Esophagus muscularis mucosa (tissue), 4 donors: ENCODE measurements at places on chromosomes 4 and X.
A peak's percentile ranks its signal among the peaks of the same experiment; 100 is the strongest.

DNA sequence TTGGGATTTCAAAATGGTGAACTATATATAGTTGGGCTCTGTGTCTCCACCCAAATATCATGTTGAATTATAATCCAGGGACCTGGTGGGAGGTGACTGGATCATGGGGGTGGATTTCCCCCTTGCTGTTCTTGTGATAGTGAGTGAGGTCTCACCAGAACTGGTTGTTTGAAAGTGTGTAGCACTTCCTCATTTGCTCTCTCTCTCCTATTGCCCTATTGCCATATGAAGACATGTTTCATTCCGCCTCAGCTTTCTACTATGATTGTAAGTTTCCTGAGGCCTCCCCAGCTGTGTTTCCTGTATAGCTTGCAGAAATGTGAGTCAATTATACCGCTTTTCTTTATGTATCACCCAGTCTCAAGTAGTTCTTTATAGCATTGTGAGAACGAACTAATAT, 545.6 kb downstream of the TRAM1L1 start:
- DNase-seq: no peak

- DNase-seq: no peak
These were observed 94.3 kb downstream of the STOX2 start for GRCh38 chr4:183999435-183999834.

DNA sequence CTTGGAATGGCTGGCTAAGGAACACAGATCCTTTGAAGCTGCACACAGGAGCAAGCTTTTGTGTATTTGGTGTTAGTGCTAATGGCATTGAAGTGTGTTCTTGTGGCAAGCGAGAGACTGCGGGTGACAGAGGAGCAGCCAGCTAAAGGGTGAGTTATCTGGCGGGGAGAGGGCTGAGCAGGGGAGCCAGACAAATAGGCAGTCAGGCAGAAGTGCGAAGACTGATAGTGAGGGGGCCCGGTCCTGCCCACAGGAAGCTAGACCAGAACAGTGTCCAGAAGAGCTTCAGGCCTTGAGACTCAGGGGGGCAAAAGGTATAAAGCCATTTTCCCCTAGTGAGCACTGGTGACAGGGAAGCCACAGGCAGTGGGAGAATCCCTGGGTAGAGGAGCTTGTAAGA, 49.6 kb upstream of the MAMLD1 start:
- DNase-seq: no peak

DNA sequence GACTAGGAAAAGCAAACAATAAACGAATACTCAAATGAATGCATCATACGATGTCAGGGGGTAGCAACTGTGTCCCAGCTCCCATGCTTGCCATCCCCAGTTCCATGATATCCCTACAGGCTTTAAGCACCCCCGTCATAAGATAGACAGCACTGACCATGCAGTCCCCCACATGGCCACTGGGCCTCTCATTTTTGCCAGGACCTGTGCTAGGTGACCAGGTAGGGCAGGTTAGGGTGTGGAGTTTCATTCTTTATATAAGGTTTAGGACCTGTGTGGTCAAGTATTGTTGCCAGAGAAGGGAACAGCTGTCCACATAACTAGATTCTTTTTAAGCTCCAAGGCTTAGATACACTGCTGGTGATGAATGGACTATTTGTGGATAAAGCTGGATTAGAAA, 9.7 kb downstream of the PPEF2 start:
- DNase-seq: no peak

DNA sequence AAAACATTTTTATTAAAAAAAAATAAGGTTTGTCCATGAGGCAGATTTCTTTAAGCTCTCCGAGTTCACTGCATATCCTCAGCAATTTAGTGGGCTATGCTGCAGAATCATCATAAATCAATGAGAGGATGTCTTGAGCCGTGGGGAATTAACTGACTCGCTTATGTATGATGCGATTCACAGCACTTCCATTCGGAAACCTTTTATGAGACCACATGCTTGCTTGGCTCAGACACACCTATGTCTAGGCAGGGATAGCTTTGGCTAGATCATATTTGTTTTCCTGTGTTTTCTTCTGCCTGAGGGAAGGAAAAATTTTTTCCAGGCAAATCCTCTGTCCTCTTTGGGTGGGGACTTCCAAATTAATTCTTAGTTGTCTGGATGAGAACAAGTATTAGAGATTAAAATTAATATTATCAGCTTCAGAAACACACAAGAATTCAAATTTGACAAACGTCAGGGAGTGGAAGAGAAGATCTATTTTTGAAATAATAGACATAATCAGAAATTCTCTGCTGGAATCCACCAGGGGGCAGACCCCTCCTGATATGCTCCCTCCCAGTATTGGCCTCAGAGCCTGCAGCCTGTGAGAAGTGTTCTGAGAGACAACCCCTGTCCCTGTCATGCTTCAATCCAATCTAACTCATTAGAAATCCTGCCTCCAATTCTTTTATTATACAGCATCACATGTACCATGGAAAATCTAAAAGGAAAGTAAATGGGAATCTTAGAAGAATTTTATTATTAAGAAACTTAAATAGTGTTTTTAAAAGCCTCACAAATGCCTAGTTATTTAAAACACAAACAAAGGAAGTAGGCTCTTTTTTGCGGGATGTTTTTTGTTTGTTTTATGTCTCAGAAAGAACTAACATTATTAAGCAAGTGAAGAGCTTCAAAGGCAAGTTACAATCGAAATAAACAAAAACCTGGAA, 345.1 kb upstream of the TACR3 start:
- no peak for DNase-seq

GRCh38 chr4:94636004-94636403, 121.8 kb upstream of the BMPR1B start:
- no peak for DNase-seq

DNA sequence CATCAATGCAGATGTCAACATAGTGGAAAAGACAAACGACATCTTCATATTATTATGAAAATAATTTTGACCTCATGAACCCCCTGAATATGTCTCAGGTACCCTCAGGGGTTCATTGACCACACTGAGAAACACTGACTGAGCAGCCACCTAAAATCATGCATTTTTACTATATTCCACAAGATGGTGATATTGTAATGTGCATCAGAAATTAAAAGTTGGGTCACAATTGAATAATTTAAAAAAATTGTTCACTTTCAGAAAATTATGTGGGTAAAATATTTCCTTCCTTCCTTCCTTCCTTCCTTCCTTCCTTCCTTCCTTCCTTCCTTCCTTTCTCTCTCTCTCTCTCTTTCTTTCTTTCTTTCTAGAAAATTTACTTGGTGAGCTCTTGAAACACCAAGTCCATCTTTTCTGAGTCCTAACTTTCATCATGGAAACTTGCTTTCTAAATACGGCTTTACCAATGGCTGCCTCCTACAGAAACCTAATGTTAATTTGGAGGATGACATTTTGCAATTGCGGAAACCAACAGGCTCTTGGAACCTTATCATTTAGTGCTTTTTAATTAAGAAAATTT, 103.6 kb downstream of the RTL3 start:
- DNase-seq: no peak

GRCh38 chrX:39194673-39195072, 393.4 kb downstream of the MID1IP1 start:
- DNase-seq: no peak

DNA sequence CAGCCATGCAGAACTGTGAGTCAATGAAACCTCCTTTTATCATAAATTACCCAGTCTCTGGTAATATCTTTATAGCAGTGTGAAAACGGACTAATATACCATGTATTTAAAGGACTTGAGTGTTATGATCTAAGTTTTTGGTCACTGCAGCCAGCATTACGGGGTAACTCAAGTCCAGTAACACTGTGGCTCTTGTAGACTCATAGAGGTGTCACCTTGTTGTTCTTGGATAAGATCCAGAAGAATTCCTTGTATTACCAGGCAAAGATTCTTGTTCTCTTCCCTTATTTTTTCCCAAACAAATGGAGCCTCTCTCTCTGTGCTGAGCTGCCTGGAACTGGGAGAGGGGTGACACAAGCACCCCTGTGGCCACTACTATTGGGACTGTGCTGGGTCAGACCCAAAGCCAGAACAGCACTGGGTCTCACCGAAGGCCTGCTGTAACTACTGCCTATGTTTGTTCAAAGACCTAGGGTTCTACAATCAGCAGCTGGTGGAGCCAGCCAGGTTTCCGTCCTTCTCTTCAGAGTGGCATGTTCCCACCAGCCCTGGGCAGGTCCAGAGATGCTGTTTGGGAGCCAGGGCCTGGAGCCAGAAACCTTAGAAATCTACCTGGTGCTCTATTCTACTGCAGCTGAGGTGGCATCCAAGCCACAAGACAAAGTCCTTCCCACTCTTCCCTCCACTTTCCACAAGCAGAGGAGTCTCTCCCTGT, 43.7 kb upstream of the MED14 start:
- no peak for DNase-seq

GRCh38 chr4:139715746-139716391, 50.2 kb downstream of the MGST2 start:
- DNase-seq: no peak

- DNase-seq: peak; percentile 31
These were observed 325.8 kb upstream of the GALNT7 start for GRCh38 chr4:172842779-172843178.

DNA sequence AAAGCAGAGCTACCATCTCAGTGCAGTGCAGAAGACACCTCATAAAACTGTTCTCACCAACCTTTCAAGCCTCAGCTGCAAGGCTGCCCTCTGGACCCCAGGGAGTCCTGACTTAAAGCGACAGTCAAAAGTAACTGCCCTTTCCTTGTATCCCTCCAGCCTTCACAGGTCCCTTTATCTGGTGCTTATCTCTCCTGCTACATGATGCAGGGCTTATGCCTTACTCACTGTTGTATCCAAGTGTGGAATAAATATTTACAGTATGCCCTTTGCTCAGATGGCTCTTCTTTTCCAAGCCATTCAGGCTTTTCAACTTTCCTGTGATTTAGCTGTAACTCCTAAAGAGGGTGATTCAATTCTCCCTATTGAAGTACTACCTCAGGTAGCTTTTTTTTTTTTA, 92.6 kb downstream of the KDR start:
- no peak for DNase-seq

DNA sequence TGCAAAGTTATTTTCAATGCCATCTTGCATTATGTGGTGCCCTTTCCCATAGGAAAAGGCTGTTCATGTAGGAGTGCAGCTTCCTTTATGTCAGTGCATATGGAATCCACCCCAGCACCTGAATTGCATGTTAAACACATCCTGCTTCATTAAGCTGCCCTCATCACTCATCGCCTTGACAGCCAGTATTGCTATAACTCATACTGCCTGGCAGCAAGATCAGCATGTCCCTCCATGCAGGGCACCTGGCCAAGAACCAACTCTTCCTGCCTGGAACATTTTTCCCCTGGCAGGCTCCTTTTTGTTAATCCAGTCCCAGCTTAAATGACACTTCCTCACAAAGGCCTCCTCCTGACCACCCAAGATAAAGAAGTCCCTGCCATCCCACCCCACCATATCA, 23.5 kb upstream of the CA5B start:
- no peak for DNase-seq
